ENCODE measurements at places on chromosomes 1 and 21.

DNA sequence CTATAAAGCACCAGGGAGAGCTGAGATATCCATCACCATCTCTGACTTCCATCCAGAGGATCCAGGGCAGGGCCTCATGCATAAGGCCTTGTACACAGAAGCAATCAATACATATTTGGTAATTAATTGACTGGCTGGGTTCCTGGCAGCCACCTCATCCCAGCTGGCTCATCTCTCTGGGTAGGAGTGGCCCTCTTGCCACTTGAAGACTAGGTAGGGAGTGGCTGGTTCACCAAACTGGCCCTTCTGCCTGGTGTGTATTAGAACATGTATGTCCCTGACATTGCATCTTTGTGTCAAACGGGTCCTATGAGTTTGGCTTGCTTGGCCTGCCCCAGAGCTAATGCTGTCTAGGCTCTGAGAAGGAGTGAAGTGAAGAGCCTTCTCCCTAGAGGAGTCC is 11.8 kb downstream of the NUAK2 start:
- no peak for DNase-seq

GRCh38 chr1:214912127-214912526 is 170.4 kb upstream of the KCNK2 start:
- DNase-seq = no peak

DNA sequence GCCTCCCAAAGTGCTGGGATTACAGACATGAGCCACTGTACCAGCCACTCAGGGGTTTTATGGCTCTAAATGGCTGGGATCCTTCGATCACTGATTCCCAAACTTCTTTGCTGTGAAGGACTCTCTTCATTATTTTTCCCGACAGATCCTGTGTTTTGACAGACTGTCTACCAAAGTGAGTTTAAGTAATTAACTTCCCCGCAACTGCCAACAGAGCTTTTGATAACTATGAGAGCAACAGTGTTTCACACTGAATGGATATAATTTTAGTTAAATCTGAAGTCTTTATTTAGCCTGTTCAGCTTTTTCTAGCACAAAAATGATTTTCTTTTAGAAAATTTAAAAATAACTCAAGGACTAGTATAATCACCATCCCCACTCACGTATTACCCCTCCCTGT is 12.6 kb upstream of the RABIF start:
- no peak for DNase-seq

DNA sequence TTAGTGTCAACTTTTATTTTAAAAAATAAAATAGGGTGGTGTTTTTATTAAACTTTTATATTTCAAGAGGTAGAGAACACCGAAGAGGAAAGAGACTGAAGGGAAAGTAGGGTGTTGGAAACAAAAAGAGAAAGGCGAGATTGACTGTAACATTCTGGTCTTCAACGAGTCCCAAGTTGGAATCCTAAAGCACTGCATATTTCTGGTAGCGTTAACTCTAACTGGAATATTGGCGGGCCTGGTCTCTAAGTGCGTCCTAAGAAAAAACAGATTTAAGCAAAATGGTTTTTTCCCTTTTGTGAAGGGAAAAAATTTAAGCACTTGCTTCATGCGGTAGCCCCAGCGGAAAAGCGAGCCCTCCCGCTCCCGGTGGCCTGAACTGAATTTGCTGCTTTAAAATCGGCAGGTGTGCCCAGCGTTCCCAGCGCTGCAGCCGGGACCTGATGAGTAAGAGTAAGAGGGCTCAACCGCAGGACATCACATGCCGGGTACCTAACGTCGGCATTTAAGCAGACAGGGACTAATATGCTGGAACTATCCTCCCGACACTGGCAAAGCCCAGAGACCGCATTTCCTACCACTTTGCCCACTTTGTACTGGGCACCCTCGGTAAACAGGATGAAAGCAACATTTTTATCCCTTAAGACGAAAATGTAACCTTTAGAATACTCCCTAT is 30.5 kb upstream of the NFIA start:
- no peak for DNase-seq

DNA sequence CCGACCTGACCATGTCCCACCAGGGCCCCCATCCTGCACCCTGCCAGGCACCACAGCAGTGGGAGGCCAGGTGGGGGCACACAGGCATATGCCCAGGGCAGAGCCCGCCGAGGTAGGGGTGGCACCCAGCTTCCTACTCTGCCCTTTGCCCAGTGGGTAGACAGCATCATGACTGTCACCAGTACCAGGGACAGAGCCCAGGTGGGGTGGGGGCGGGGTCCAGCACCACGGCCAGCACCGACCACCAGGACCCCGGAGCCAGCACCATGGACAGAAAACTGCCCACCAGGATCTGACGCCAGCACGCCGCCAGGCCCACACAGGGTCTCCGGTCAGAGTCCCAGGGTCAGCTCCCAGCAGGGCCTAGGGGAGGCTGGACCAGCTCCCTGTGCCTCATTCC is 3.8 kb downstream of the TAS1R3 start:
- no peak for DNase-seq

- DNase-seq = peak; percentile 39
Measured at GRCh38 chr21:46093668-46094400, 4.1 kb upstream of the COL6A2 start.

GRCh38 chr1:166479052-166479631 is 312.3 kb upstream of the FAM78B start:
- DNase-seq = peak; percentile 53

DNA sequence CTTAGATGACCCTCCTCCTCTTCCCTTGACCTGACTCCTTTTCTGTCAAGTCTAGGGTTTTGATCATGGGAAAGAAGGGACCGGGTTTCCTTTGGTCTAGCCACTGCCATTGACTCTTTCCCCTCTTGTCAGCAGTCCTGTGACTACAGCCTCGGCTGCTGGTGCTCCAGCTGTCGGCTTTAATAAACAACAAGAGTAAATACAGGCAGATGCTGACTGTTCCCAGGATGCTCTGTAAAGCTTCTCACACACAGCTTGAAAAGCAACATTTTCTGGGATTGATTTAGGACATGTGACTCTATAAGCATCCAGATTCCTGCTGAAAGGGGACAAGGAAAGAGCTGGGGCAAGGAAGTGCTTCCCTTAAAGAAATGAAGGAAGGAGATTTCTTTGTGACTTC is 53.5 kb upstream of the CTTNBP2NL start:
- DNase-seq = no peak

GRCh38 chr1:169493251-169493650 is 7.5 kb upstream of the SLC19A2 start:
- DNase-seq = no peak

- DNase-seq = no peak
Measured at GRCh38 chr1:19250629-19251304, 557 bp downstream of the EMC1 start.

DNA sequence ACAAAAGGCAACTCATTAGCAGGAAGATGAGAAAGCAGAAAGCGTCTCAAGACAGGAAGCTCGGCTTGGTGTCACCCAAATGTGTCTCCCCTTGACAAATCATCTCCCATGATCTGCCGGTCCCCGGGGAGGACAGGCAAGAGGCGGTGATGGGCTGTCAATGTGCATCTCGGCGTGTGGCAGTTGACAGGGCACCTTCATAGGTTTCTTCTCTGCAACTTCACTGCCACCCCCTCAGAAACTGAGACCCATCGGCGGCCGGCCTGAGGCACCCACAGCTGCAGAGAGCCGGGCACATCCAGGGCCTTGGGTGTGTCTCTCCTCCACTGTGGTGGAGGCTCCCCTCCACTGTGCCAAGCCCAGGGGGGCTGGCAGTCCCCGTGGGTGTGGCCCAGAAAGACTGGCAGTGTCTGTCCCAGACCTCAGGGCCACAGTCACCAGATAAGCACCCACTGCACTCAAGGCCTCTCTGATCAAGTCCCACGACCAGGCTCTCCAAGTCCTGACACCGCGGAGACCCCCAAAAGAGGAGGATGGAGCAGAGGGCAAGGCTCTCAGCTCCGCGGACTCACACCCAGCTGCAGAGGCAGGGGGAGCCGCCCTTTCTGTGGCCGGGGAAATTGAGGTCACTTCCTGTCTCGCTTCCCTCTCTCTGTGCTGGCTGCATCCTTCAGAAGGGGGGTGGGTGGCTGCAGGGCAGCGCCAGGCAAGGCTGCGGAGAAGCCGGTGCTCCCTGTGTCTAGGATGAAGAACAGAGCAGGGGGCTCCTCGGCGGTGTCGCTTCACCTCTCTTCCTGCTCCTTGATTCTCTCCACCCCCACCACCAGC is 39.6 kb upstream of the LBR start:
- DNase-seq = peak; percentile 62

- DNase-seq = no peak
Measured at GRCh38 chr1:45211076-45211475, 4.7 kb upstream of the ZSWIM5 start.

DNA sequence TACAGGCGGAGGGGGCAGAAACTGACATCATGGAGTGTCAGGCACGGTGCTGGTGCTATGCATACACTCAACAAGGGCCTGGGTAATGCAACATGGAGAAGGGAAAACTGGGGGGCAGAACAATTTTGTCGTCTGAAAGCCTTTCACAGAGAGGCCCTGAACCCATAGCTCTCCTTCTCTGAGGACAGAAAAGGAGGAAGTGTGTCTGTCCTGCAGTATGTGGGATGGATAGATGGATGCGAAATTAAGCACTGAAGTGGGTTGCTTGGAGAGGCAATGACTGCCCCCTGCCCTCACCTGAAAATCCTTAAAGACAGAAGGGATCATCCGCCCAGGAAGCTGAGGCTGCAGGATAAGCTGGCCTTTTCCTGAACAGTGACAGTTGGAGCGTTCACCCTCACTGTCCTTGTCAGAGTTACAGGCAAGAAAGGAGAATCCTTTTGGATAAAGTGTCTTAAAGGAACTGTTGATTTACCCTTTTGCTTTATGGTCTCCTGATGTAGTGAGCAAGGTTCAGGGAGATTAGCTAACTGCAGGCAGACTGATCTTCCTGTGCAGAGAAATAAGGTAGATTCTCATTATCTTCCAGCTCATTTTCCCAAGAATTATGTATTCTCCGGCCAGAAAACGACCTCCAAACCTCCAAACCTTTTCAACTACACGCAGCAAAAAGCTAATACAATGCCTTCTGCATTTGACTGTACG is 1.6 kb upstream of the FAM20B start:
- no peak for DNase-seq

GRCh38 chr1:18919956-18920355 is 17.6 kb upstream of the ALDH4A1 start:
- no peak for DNase-seq

DNA sequence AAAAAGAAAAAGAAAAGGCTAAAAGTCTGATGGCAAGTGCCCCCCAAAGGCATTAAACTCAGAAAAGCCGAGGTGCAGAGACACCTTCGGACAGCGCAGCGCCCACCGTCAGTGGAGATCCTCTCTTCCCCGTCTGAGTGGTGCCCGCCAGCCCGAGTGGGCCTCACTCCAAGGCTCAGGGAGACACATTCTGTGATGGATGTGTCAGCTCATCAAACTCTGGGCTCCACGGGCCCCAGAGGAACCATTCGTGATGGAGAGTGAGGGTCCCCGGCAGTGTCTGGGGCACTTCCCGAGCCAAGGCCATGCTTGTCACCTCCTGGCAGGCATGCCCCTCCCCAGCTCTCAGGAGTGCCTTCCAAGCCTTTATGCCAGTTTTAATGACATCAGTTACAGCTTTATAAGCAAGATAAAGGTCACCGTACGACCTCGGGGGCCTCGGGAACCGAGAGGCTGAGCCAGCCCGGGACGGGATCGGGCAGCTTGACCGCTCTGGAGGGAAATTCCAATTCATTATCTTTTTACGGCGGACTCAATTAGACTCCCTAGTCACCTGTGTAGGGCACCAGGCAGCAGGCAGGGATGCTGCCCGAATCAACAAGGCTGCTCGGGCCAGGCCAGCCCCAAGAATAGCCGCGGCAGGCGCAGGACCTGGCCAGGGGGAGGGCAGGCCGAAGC is 49.5 kb downstream of the MORN1 start:
- DNase-seq = no peak

GRCh38 chr1:157173900-157174410 is 35.8 kb upstream of the ETV3 start:
- no peak for DNase-seq

- DNase-seq = no peak
Measured at GRCh38 chr1:39954324-39954869, 548 bp upstream of the MFSD2A start.

DNA sequence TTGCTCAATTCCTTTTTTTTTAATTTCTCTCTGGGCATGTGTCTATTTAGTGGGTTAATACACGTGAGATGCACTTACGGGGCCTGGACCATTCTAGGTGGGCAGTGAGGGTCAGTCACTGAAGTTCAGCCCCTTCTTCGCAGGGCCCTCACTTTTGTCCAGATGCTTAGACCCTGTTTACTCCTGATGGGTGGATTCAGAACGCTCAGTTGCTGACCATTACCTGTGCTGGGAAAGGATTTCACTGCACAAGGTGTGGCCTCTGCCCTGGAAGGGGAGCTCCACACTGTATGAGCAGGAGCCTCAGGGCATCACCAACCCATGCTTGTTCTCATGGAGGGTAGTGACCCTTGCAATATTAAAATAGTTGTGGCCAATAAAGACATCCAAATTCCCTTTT is 4.5 kb downstream of the PRAMEF12 start:
- no peak for DNase-seq

GRCh38 chr1:216902669-216903381 is 179.6 kb upstream of the ESRRG start:
- peak; percentile 45 for DNase-seq

- no peak for DNase-seq
Measured at GRCh38 chr1:151716771-151717631, at the start of gene CELF3. TSS of gene CELF3 (minus strand) at chr1:151716803. CDS start at chr1:151716020, 783 bp downstream.

- no peak for DNase-seq
Measured at GRCh38 chr1:39282537-39283216, 78.2 kb downstream of the MACF1 start.

DNA sequence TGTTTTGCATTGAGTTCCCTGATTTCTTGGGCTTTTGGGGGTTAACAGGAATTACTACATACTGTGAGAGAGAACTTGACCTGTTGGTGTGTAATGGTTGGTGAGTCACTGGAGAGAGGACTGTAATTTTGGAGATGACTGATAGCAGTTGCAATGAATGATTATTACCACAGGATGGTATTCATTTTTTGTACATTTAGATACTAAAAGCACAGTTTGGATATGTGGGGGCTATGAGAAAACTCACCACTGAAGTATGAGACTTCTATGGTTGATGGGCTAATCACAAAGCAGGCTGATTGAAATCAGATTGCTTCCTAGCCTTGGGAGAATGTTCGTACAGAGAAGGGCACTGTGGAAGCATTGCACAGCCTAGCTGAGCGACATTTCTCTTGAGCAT is 1571.3 kb upstream of the PRMT6 start:
- DNase-seq = no peak

GRCh38 chr1:240031414-240031813 is 60.3 kb upstream of the FMN2 start:
- no peak for DNase-seq

GRCh38 chr1:25559031-25559430 is 15.6 kb downstream of the LDLRAP1 start:
- DNase-seq = no peak

GRCh38 chr1:116877141-116877818 is 32.4 kb upstream of the PTGFRN start:
- no peak for DNase-seq

GRCh38 chr1:92882819-92883218 is 51.0 kb downstream of the RPL5 start:
- DNase-seq = no peak

DNA sequence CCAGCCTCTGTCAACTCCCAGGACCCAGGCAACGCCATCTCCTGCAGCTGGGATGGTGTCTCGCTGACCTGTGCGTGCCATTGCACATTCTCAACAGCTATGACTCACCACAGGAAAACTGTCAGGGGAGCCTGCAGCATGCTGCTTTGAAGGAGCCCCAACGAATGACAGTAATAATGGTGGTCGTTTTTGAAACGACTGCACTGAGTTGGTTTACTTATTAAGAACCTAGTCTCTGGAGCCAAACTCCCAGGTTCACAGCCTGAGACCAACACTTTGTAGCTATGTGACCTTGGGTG is 21.6 kb downstream of the TCEA3 start:
- DNase-seq = no peak

GRCh38 chr21:43374228-43374885 is 52.6 kb downstream of the SIK1 start:
- no peak for DNase-seq

Measured in left lobe of liver (tissue), 2 donors.